Left ventricle myocardium inferior (tissue), 1 donor: ENCODE measurements at places on chromosomes 1 and 21. TPM values are rescaled to one million over a fixed set of nuclear protein-coding genes. Genes with fewer than 3 reads are reported as not detected.

The CYP2J2 gene
- 91.7 TPM for total RNA-seq

The TPR gene
- 49.8 TPM for total RNA-seq

DNA sequence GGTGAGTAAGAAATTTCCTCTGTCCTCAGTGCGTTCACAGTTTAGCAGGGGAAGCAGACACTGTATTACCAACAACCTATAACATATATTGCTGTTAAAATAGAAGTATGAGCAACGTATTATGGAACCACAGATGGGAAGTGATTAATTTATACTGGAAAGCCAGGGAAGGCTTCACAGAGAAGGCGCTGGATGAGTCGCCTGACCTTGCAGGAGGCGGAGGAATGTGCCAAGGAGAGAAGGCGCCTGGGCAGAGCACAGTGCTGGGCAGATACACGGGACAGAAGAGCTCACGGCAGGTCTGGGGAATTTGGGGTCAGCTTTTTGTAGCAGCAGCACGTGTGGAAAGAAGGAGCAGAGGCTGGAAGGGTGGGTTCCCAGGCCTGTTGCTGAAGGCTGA, 116.3 kb downstream of the DHRS3 start:
- DNase-seq = no peak

GRCh38 chr1:195608883-195609282, 999.4 kb downstream of the KCNT2 start:
- no peak for DNase-seq

- no peak for DNase-seq
These were observed 37.9 kb downstream of the RGL1 start for GRCh38 chr1:183842795-183843144.

- no peak for DNase-seq
These were observed 39.9 kb downstream of the SIPA1L2 start for GRCh38 chr1:232589812-232590743.

The CR1L gene
- total RNA-seq = not detected

DNA sequence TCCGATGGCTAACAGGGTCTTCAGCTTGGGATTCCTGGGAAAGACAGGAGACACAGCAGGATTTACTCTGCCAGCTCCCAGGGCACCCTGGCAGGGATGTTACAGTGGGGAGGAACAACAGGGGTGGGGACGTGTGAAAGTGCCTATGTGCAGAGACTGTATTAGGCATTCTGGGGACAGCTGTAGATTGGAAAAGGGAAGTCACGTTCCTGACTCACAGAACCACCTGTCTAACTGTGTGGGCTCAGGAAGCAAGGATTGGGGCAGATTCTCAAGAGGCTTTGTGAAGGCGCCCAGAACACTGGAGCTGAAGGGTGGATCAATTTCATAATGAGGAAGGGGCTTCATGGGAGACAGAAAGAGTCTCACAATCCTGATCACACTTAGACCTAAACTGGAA, 4.4 kb downstream of the CHIT1 start:
- DNase-seq = no peak

GRCh38 chr1:56129837-56130236, 449.5 kb downstream of the PLPP3 start:
- no peak for DNase-seq

DNA sequence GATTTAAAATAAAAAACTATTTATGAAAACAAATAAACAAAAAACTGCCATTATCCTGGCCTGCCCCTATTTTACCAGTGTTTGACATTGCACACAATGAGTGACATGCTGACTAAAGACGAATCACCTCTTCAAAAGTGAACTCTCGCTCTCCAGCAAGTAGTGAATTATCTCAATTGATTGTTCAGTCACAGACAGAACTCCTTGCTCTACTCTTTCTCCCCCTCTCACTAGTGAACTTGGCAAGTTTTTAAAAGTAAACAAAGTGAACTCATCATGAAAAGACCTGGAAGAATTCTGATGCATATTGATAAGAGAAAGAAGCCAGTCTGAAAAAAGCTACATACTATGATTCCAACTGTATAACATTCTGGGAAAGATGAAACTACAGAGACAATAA, 4.7 kb upstream of the C1orf52 start:
- no peak for DNase-seq

GRCh38 chr1:97905141-97905940, 15.5 kb downstream of the DPYD start:
- DNase-seq = no peak
